ENCODE measurements at places on chromosomes 12 and 14.

DNA sequence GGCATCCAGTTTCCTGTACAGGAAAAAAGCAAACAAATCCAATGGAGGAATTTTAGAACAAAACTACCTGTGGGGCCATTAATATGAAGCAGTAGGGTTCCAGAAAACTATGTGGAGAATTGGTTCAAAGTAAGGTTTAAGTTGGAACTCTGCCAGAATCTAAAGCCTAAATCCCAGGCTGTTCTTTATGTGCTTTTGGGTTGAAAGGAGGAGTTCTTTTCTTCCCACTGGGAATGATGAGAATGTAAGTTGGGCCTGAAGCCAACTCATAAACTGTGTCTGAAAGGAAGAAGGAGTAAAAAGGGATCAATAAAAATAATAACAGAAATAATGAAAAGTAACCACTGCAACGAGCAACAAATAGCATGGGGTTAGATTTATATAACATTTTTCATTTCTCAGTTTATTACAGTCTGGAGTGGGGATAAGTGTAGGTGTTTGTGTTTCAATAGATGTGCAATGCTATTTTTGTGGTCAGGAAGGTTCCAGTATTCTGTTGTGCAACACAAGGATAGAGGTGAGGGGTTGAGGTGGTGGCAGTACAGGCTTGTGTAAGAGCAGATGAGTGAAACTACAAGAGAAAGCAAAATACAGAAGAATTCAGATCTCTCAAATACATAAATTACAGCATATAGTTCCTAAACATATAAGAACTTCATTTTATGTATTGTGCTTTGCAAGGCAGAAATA, 373.6 kb downstream of the EMP1 start:
- DNase-seq: no peak

DNA sequence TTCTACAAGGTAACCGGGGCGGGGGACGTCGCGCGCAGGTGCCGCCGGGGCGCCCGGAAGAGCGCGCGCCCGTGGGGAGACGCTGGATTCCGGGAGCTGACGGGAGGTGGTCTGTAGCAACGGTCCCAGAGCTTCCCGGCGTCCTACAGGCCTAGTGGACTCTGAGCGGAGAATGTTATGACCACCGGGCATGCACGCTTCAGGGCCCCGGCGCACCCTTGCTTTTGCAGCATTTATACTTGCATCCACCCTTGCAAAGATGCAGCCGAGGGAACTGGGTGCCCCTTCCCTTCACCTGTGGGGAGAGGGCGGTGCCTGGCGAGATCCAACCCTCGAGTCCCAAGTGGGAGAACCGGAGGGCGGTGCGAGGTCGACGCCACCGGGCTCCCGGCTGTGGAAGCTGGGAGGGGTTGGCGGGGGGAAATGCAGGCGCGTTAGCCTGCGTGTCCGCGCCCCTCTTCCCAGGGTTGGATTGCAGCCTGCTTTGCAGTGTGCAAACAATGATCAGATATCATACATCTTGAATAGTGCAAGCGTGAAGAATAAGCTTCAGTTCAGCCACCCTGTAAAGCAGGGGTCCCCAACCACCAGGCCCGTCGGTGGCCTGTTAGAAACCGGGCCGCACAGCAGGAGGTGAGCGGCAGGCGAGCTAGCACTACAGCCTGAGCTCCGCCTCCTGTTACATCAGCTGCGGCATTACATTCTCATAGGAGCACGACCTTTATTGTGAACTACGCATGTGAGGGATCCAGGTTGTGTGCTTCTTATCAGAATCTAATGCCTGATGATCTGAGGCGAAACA, 576 bp downstream of the ERP29 start:
- DNase-seq: peak; percentile 78

GRCh38 chr12:105352940-105353635, 22.6 kb downstream of the C12orf75 start:
- DNase-seq: peak; percentile 18

GRCh38 chr14:23578560-23579310, at the start of gene JPH4:
TSS of gene JPH4 (minus strand) at chr14:23578790. CDS start at chr14:23577453, 1,337 bp downstream.
- DNase-seq: no peak

DNA sequence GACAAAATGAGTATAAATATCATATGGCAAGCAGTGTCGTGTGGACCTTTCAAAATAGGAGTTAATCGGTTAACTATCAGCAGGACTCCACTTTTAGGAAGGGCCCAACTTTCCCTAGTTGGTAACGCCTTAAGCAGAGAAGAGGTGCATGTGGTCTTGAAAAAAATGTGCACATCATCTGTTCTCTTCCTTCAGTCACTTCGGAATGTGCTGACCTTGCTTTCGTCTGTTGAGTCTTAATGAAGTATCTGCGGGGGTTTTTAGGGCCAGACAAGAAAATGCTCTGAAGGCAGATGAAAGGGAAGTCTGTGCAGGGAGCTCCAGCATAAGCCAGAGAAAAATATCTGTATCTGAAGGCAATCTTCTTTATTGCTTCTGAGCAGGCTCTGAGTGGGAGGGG, 185.2 kb downstream of the AEBP2 start:
- no peak for DNase-seq

DNA sequence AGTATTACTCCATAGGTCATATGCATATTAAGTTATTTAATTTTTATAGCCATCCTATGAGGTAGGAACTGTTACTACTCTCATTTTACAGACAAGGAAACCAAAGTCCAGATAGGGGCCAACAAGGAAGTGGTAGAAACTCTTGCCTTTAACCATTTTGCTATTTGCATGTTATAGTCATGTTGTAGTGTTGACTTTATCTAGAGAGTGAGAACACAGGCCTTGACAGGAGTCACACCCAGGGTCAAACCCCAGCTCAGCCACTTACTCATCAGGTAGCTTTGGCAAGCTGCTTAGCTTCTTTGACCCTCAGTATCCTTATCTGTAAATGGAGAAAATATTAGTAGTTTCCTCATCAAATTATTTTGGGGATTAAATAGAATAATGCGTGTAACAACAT, 156.2 kb downstream of the CAND1 start:
- no peak for DNase-seq

DNA sequence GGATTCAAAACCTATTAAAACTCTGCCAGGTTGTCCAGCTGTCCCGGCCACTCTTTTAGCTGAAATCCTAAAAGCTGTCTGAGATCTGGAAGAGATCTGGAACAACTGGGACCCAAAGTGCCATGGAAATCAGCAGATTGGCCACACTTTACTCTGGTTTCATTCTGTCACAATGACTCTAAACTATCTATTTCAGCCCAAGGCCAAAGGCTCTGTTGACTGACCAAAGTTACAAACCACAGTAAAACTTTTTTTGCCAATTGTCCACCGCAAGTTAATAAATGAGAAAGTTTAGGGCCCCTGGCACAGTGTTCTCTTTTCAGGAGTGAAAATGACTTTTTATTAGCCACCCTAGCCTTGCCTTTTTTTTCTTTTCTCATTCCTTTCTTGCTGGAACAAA, 113.4 kb upstream of the CPM start:
- no peak for DNase-seq

DNA sequence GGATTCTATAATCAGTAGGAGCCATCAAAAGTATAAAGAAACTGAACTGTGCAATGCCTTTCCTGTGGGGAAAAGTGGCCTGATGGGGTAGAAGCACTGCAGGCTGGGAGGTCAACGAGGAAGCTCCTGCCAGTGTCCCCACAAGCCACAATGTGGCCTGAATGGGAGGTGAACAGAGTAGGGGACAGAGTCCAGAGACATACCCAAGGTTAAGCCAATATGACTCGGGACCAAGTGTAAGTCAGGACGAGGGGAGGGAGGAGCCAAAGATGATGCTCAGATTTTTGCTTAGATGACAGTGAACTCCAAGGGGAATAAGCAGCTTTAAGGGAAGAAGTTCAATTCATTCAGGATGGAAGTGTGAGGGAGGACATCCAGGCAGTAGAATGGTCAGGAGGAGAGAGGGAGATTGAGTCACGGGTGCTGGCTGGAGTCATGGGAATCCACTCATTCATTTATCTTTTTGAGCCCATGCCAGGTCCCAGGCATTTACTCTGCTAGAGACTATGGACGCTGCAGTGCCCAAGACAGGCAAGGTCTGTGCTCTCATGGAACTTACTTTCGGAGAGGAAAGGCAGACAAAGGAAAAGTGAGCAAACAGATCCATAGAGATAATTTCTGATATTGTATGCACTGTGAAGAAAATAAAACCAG, 29.1 kb downstream of the DPF3 start:
- no peak for DNase-seq

GRCh38 chr14:60331201-60332045, 82.4 kb downstream of the PPM1A start:
- DNase-seq: peak; percentile 48

- no peak for DNase-seq
These were observed 1.6 kb downstream of the SLC48A1 start for GRCh38 chr12:47774663-47775062.

- no peak for DNase-seq
These were observed 86.7 kb upstream of the ESRRB start for GRCh38 chr14:76289276-76289675.

- no peak for DNase-seq
These were observed 2.5 kb downstream of the PTPN6 start for GRCh38 chr12:6953442-6954315.

GRCh38 chr12:66087365-66087943, 43.1 kb downstream of the LLPH start:
- peak; percentile 29 for DNase-seq

GRCh38 chr12:107581619-107582015, 104.0 kb upstream of the PWP1 start:
- DNase-seq: no peak

- DNase-seq: no peak
These were observed 64.6 kb upstream of the LTA4H start for GRCh38 chr12:96099986-96100385.

DNA sequence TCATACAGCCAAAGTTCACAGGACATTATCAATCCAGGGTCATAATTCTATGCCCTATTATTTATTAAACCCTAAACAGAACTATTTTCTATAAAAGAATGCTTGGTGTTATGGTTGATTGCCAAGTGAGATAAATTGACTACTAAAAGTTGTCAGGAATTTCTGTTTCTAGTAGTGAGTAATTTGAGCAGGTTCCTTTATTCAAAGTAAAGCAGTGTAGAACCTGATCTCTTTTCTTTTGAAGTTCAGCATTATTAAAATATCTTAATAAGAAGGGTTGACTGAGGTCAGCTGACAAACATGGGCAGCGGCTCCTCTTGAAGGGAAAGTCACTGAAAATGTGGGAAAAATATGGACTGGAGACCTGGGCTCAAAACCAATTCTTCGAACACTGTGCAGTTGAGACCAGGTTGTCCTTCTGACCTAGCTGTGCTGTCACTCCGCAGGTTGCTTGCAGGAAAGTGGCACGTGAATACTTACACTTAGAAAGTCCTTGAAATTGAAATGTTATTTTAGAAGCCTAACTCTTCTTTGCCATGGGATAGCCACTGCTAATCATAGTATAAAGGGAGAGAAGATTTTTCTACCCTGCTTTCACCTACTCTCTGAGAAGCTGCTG, 141.0 kb downstream of the RASSF9 start:
- no peak for DNase-seq

GRCh38 chr12:59382282-59383078, 213.3 kb upstream of the SLC16A7 start:
- DNase-seq: no peak

DNA sequence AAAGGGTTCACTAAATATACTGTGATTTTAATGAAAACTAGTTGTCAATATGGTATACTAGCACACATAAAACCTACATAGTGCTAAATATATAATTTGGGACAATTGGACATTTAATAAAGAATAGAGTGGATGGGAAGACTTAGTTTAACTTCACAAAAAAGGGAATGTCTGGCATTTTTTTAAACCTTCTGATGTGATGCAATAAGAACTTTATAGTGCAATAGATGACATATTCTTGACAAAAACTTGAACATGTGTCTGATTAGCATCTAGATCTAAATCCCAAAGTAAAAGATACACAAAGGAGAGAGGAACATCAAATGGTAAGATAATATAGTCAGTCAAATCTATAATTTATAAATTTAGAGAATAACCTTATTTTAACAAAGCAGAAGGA, 488.3 kb upstream of the SYT1 start:
- DNase-seq: no peak

GRCh38 chr12:19186722-19187661, 57.5 kb downstream of the PLEKHA5 start:
- DNase-seq: no peak

DNA sequence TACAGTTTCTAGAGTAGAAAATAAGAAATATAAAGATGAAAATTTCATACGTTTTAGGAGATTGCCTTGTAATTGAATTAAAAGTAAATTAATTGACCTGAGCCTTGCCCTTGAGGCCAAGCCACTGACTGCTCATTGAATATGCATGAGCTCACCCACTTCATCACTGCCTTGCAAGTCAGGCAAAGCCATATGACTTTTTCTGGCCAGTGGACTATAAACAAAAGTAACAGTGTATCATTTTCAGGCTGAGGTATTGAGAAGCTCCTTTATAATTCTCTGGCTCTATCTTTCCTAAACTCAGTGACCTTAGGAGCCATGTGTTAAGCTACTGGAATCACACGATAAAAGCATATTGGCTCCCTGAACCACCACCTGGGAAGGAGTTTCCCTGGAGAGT, 369.3 kb downstream of the NUAK1 start:
- no peak for DNase-seq

DNA sequence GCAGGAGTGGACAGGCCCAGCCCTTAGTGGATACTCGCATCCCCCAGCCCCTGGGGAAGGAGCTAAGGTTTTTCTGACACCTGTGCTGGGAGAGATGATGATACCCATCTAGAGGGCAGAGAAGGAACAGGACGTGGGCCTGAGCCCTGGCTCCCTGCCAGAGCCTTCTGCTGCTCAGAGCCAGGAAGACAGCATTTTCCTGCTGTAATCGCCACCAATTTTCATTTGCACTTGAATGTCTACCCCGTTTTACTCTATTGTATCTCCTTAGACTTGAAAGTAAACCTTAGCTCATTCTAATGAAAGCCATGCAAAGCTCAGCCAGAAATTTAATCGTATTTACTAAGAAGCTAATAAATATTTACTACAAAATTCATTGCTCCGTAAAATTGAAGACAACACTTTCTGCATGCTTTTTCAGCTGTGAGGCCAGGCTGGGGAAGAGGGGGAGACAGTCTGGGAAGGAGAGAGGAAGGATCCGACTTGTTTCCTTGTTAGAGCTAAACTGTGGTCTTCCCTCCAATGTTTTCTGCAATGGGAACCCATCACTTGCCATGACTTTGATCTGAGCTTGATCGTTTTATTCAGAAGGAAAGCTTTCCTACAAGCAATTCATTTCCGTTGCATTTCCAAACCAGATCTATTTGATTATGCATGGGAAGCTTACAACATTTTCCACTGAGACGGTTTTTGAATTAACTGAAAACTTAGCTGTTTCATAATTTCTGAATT, 17.6 kb upstream of the TRAF3 start:
- DNase-seq: no peak

- DNase-seq: no peak
These were observed 3.4 kb upstream of the TEX22 start for GRCh38 chr14:105394714-105395537.

DNA sequence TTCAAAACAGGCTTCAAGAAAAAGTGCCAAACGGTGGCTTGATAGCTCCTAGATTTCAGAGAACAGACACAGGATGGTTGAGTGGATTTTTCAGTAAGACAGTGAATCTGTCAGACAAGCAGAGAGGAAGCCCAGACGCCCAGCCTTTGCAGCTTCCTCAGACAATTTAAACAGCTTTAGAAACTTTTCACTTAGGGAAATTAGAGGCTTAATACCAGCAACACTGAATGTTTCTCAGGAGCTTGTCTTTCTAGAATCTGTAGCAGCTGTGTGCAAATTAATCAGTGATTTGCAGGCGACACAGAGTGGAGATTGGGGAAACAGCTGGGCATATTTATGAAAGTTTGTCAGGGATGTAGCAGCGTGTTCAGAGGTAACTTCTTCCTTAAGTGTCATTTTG, 362.1 kb downstream of the GALC start:
- DNase-seq: no peak

GRCh38 chr14:21071225-21072030, 1.3 kb downstream of the ARHGEF40 start:
- peak; percentile 78 for DNase-seq
